ENCODE measurements at places on chromosomes 6 and 20. TPM values are rescaled to one million over a fixed set of nuclear protein-coding genes. Genes with fewer than 3 reads are reported as not detected.

GRCh38 chr6:35161266-35161665 is 20.1 kb upstream of the TCP11 start:
- no peaks in the 10 kb centered on the region for H3K36me3 ChIP-seq
- peaks cover 12% of the 10 kb centered on the region for H3K4me1 ChIP-seq
- H3K4me3 ChIP-seq: peak overlapping the region; percentile 66

- H3K36me3 ChIP-seq: no peaks in the 10 kb centered on the region
- DNase-seq: no peak
- no peak overlapping the region for H3K4me3 ChIP-seq
These were observed 311.5 kb downstream of the LAMA2 start for GRCh38 chr6:129194306-129194941.

Gene GNMT
- 0.54 TPM for total RNA-seq

- no peak overlapping the region for H3K4me3 ChIP-seq
- DNase-seq: no peak
- H3K4me1 ChIP-seq: peaks cover 19% of the 10 kb centered on the region
These were observed 54.3 kb downstream of the CARMIL1 start for GRCh38 chr6:25333471-25333870.

DNA sequence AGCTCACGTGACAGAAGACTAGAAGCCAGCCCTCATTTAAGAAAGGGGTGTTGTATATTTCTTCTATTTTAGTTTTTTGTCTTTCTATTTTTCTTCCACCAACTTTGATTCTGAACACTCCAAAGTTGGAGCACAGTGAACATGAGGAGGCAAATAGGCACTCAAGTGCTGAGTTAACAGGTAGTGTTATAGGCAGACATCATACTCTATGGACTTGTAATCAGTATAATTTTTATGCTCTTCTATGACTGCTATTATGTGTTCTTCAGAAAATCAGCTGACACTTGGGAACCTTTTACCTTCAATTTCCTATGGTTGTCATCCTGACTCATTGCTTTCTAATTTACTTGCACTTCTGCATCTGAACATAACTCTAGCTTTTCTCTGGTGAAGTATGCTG is 396.3 kb upstream of the EYS start:
- no peak overlapping the region for H3K4me3 ChIP-seq
- DNase-seq: no peak
- H3K4me1 ChIP-seq: no peaks in the 10 kb centered on the region
- H3K36me3 ChIP-seq: no peaks in the 10 kb centered on the region
- no peaks in the 10 kb centered on the region for H3K27me3 ChIP-seq

Gene CYP21A2
- 0.64 TPM for total RNA-seq

Gene TFAP2A
- total RNA-seq: 0.32 TPM

DNA sequence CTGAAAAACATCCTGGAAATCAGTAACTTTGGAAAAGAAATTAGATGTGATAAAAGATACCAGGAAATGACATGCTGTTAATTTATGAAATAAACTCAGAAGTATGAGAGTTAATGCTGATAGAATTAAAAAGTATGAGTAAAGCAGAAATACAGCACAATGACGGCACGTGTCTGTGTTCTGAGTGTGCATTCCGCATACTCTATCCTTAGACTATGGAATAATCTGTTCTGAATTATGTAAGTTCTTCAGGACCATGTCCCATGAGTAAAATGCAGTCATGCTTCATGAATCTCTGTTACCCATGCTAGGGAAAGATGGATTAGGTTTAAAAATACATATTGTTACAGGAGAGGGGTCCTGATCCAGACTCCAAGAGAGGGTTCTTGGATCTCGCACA is 21.7 kb downstream of the HECA start:
- H3K36me3 ChIP-seq: no peaks in the 10 kb centered on the region
- no peak overlapping the region for H3K4me3 ChIP-seq
- peaks cover 12% of the 10 kb centered on the region for H3K4me1 ChIP-seq
- H3K27me3 ChIP-seq: peaks cover 7% of the 10 kb centered on the region
- no peak overlapping the region for H3K27ac ChIP-seq

Gene BTNL2
- not detected for total RNA-seq

Data from glutamatergic neuron (in vitro differentiated cells).